ENCODE measurements at places on chromosomes 7 and 10. TPM values are rescaled to one million over a fixed set of nuclear protein-coding genes. Genes with fewer than 3 reads are reported as not detected.
A peak's percentile ranks its signal among the peaks of the same experiment; 100 is the strongest.

NEUROG3 gene
- not detected for polyA plus RNA-seq

DNA sequence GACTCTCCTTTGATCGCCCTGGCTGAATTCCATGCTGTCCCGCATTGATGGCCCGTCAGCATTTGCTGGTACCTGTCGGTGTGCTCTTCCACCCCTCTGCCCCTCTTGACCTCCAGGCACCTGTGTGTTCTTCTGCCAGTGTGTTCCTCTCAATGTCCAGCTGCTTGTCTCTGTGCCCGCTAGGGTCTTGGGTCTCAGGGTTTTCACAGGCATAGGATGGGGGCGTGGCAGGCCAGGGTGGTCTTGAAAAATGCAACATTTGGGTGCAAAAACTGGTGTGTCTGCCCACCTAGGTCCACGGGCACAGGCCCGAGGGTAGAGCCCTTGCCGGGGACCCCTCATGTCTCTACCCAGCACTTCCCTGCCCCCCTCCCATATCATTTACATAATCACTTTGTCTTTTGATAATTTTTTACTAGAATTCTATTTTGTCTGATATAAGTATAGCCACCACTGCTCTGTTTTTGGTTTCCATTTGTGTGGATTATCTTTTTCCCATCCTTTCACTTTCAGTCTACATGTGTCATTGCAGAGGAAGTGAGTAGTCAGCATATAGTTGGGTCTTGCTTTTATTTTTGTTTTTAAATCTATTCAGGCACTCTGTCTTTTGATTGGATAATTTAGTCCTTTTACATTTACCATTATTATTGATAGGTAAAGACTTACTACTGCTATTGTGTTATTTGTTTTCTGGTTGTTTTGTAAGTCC lies 46.6 kb upstream of the ADRA2A start:
- no peak for DNase-seq

DNA sequence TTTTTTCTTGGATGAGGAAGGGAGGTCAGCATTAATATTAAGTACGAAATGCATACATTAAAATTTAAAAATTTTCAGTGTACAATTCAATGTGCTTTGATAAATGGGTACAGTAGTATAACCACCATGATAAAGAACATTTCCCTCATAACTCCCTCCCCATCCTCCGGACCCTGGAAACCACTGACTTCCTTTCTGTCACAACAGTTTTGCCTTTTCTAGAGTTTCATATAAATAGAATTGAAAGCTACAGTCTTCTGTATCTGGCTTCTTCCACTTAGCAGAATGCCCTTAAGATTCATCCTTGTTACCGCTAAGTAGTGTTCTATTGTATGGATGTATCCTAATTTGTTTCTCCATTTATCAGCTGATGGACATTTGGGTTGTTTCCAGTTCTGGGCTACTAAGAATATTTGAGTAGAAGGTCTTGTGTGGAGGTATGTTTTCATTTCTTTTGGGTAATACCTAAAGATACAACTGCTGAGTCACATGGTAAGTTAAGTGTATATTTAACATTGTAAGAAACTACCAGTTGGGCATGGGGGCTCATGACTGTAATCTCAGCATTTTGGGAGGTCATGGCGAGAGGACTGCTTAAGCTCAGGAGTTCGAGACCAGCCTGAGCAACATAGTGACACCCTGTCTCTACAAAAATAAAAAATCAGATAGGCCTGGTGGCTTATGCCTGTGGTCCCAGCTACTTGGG lies 30.8 kb downstream of the ABI1 start:
- no peak for DNase-seq

DNA sequence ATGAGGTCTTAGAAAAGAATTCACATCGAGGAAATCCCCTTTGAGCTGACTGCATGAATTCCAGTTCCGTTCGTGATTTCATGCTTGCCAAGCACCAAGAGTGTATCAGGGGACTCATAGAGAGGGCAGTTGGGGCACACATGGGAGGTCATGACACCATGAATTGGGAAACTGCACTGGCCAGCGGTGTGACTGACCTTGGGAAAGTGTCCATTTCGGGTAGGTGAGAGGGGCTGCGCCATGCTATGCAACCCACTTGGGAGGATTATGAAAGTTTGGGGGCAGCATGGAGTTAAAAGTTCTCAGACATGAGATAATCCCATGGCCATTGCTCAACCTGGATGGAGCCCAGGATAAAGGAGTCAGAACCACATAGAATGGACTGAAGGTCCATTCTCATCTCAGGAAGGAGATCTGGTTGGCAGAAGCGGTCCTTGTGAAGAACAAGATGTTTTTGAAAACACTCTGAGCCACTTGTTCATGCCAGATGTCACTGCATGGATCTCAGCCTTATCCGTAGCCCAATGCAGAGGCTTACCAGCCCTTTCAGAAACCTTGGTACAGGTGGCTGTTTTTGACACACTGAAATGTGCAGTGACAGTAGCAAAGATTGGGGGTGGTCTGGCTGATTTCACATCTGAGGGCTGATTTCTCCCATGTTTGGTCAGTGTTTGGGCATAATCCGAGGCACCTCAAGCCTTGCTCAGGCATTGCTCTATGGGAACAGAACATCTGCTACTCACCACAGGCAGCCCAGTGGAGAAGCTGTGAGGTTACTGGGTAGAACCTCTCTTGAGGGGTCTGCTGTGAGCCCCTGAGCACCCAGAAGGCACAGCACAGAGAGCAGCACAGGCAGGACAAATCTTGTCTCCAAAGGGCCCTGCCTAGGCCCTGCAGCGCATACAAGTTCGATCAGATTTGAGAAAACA lies 252.3 kb downstream of the CXCL12 start:
- no peak for DNase-seq

- DNase-seq = peak; percentile 97
These were observed 55.0 kb upstream of the AKR1E2 start for GRCh38 chr10:4770801-4771553.

- DNase-seq = no peak
These were observed 708.0 kb downstream of the LRMDA start for GRCh38 chr10:76139431-76139830.

GRCh38 chr7:150451097-150451793 lies 815 bp downstream of the GIMAP8 start:
- DNase-seq = peak; percentile 74

DNA sequence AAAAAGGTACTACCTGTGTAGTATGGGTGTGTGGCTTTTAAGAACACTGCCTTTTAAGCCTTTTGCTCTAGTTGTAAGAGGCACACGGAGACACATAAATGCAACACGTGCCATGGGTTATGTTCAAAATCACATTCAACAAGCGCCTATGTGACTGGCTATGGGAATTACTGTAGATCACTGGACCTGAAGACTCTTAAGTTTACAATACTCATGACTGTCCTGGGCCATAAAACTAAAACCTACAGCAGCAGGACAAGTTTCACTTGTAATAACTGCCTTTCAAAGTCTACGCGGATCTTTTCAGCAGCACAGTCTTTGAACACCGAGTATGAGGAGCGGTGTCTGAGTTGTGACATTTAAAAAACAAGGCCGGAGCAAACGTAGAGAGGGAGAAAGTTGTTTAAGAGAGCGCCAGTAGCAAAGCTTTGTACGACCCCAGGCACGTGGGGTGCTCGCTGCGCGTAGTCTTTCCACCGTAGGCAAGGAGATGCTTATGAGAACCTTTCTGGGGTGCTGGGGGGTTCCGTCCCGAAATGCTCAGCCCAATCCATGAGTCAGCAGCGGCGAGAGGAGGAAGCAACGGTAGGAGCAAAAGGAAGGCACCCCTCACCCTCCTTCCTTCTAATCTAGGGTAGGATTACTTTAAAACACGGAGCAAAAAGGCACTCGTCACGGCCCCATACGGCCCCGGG lies 662 bp downstream of the DNAJC2 start:
- peak; percentile 64 for DNase-seq

DNA sequence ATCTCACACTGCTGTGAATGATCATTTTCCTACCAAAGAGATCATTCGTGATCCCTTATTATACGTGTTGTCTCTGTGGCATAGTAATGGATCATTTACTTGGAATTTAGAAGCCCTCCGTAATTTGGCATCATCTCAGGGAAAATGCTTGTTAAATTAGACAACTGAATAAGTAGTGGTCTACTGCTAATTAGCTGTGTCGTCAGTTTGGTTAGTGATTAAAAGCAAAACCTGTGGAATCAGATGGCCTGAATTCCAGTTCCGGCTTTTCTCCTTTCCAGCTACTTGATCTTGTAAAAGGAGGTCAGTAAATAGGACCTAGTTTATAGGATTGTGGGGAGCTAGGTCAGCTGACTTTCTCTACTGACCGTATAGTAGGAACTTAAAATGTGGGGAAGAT lies 65.6 kb downstream of the RBM33 start:
- DNase-seq = no peak

DNA sequence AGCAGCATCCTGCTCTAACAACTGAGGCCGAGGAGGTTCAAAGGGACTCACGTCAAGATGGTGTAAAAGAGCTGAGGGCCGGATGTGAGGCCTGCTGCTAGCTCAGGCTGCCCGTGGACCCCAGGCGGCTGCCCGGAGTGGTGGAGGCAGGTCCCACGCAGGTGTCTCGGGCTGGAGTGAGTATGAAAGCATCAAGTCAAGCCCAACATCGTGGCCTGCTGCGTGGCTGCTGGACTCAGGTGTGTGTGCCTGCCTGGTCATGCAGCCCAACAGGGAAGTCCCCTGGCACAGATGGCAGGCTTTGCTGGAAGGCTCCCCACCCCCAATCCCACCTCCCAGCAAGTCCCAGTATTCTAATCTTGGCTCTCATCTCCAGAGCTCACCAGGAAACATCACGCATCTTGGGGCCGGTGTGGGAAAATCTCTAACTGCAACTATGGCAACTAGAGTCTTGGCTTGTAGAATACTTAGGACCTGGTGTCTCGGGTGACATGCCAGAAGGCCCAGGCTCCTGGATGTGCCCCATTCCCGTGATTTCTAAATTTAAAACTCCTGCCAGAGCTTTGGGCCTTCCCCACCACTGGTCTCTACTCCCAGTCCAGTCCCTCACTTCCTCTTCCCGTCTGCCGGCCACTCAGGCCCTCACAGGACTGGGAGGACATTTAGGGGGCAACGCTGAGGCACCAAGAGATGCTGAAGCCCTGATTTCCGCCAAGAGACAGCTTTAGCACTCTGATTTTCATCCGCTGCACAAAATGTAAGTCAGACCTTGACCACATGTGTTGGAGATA lies 85.9 kb downstream of the PRKAG2 start:
- DNase-seq = no peak

All from endothelial cell of umbilical vein (primary cell).